ENCODE measurements at places on chromosomes 7 and 10.

- DNase-seq: peak; percentile 70
Measured at GRCh38 chr10:122374859-122375678, 561 bp downstream of the PLEKHA1 start.

DNA sequence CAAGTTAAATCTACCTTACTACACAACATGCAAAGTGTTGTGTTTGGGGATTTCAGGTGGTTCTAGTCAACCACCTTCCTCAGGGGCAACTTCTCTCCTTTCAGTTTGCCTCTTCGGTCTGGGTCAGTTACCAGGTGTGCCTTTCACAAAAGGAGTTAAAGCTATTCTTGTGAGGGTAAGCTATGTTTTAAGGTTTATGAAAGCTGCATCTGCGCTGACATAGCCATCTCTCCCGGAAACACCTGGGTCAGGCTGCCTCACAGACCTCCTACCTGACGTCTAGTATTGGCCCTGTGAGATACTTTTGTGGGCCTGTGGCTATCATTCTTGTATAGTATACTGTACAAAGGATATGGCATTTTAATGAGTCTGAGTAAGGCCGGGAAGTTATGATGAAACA, 67.7 kb upstream of the ITGA8 start:
- DNase-seq: no peak

GRCh38 chr7:120272701-120273475, at the start of gene KCND2:
TSS of gene KCND2 (plus strand) at chr7:120273175.
- DNase-seq: no peak

DNA sequence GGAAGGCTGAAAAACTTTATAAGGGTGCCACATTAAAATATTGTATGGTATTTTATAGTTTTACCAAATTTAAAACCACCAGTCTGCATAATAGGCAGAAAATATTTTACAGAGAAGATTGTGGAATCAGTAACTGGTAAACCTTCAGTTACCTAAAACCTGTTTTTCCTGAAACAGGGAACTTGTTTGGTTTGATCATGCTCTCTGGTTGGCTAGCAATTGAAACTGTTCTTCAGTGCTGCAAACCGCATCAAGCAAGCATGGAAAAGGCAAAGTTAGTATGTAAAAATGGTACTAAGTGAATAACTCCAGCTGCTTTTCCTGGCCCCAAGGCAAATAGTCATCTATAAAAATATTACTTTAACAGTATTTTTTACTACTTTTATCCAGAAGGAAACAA, 316.9 kb upstream of the LRRN3 start:
- no peak for DNase-seq

DNA sequence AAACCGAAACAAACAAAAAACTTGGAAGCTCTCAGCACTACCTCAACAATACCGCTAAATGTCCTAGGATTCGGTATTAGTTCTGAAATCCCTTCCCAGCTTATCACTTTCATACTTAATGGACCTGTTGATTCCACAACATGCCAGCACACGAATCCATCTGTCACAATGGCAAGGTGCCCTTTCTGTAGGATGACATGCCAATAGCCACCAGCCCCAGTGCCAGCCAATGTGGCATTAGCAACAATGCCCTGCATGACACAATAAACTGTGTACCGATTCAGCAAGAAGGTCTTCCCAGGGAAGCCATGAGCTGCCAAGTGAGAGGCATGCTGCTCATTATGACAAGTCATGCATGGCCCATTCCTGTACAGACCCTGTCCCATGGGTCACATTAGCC, 35.6 kb upstream of the CHCHD3 start:
- DNase-seq: no peak

All from Right ventricle myocardium superior (tissue), 1 donor.